ENCODE measurements at places on chromosomes 4 and X.

- DNase-seq = no peak
Observed at GRCh38 chr4:120348521-120348920, 281.9 kb upstream of the MAD2L1 start.

DNA sequence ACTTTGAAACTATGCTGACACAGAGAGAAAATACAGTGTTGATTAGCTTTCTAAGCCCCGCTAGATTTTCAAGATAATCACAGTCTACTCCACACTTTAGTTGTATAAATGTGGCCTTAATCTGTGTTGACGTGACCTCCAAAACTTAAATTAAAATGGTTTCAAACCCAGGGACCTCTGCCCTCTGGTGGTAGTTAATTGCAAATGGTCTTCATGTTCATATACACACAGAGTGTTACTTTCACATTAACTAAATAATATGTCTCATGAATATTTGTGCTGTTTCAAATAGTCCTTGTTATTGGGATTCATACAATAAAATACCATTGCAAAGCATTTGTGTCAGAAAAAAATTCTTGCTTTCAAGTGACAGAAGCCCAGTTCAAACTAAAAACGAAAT, 64.3 kb downstream of the TASL start:
- no peak for DNase-seq

GRCh38 chrX:27987862-27988646, 6.8 kb upstream of the DCAF8L1 start:
- DNase-seq = no peak

DNA sequence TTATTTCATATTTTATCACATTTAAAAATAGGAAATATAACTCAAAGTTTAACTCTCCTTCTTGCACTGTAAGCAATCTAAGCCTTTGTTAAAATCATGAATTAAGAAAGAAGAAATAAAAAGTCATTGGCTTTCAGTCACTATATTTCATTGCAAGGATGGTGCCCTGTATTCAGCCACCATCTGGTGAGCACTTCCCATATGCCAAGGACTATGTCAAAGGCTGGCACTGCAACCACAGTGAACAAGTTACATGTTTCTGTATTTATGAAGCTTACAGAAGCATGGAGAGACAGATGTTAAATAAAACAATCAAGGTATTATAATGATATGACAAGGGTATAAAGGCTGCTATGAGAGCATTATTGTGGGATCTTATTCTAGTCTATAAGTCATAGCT, 68.6 kb downstream of the PRKG2 start:
- no peak for DNase-seq

- DNase-seq = no peak
Observed at GRCh38 chr4:83223781-83224180, 60.8 kb downstream of the COQ2 start.

GRCh38 chr4:37729649-37730004, 43.5 kb upstream of the RELL1 start:
- no peak for DNase-seq
